Activated T-cell treated with anti-CD3 and anti-CD28 coated beads, Interleukin-2, amount 50 U/mL, for 72 hours (primary cell): ENCODE measurements at places on chromosomes 6 and 20. TPM values are rescaled to one million over a fixed set of nuclear protein-coding genes. Genes with fewer than 3 reads are reported as not detected.

QRSL1 gene
- total RNA-seq: 19.8 TPM

GCLC gene
- 30.8 TPM for total RNA-seq

EBF4 gene
- 23.0 TPM for total RNA-seq

PPP1R14C gene
- 1.8 TPM for total RNA-seq

PABPC1L gene
- total RNA-seq: 162 TPM

GSTA2 gene
- not detected for total RNA-seq

SLC29A1 gene
- 21.7 TPM for total RNA-seq

LHFPL5 gene
- not detected for total RNA-seq

SNAP91 gene
- total RNA-seq: not detected

FERMT1 gene
- 0.34 TPM for total RNA-seq

ZSCAN23 gene
- total RNA-seq: 2.5 TPM

NR2E1 gene
- not detected for total RNA-seq

XKR7 gene
- not detected for total RNA-seq

ENPP3 gene
- 7.4 TPM for total RNA-seq

HLA-DMA gene
- total RNA-seq: 20.2 TPM

HINT3 gene
- total RNA-seq: 19.3 TPM

ISM1 gene
- total RNA-seq: 0.58 TPM

TPD52L2 gene
- 71.5 TPM for total RNA-seq

LY6G6C gene
- 0.25 TPM for total RNA-seq

SLC22A2 gene
- not detected for total RNA-seq

ARHGAP40 gene
- total RNA-seq: not detected

MDFI gene
- total RNA-seq: not detected

VWA7 gene
- 3.3 TPM for total RNA-seq

RGS17 gene
- total RNA-seq: not detected

BANF2 gene
- total RNA-seq: not detected

FOXS1 gene
- total RNA-seq: not detected

DAAM2 gene
- total RNA-seq: not detected

HLA-DQB2 gene
- total RNA-seq: 0.36 TPM

AHCY gene
- total RNA-seq: 130 TPM

RPP21 gene
- 31.1 TPM for total RNA-seq

SLC24A3 gene
- not detected for total RNA-seq
